ENCODE measurements at places on chromosomes 3 and 15.

GRCh38 chr3:21718161-21718765 is 32.7 kb downstream of the ZNF385D start:
- no peak for DNase-seq

DNA sequence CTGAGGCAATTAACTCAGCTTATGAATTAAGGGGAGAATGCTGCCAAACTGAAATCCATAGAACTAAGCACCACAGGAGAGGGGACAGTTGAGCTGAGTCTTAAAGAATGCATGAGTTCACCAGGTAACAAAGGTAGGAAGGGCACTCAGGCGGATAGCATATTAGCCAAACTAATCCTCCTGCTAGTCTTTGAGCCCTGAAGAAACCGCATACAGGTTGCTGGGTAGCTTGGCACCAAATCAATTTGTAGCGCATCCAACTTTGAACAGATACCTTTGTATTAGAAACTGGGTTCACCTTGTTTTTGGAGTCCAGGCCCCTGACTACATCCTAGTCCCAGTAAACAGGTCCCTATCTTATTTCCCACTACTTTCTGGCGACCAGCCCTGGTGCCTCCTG is 93.7 kb downstream of the FRMD4B start:
- no peak for DNase-seq

GRCh38 chr3:150410311-150411105 is 2.4 kb downstream of the TSC22D2 start:
- DNase-seq, result peak; percentile 49

DNA sequence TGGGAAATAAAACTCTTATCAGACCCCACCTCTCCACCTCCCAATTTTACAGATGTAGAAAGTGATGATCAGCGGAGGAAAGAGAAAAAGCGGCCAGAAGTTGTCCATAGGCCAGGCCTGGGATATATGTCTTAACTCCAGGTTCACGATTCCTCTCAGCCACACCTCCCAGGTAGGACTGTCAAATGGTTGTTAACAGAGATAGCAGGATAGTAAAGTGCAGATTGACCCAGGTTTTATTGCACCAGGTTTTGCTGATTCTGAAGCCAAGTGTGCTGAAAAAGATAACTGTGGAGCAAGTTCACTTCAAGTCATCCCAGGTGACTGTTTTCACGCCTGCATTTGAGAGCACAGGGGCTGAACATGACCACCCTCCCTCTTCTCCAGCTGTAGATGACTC is 36.1 kb downstream of the LSM3 start:
- DNase-seq, result no peak

GRCh38 chr3:196793246-196793645 is 53.6 kb downstream of the PAK2 start:
- no peak for DNase-seq

DNA sequence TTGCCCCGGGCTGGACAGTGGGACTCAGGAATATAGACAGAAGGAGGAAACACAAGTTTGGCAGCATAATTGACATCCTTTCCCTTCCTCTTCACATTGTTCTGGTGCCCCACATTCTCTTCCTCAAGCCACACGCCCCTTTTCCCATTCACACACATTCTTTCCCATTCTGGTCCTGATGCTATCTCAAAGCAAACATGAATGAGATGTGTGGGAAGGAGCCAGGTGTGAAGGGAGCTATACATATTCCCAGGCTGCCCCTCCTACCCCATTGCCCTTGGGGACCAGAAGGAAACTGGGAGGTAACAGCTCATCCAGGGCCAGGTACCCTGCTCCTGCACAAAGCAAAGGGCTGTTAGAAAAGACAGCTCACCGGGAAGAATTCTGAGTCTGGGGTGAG is 23.4 kb upstream of the CLK3 start:
- no peak for DNase-seq

GRCh38 chr15:89912674-89913396 is at the start of gene ARPIN:
Gene ARPIN (minus strand): TSS chr15:89912952. CDS start chr15:89912835, 117 bp downstream.
- peak; percentile 68 for DNase-seq

DNA sequence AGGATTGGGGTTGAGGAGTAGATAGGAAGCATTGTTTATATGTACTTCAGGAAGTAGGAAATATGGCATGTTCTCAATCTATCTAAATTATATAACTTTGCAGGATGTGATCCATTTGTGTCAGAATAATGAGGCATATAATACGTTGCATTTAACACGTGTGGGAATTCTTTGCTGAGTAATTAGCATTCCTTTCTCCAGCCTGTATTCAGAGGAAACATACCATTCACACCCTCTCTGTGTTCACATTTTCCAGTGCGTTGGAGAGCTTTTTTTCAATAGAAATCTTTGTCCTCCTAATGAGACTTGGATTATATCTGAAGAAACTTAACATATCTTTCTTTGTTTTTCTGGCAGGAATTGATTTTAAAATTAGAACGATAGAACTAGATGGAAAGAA is 33.0 kb upstream of the APH1B start:
- DNase-seq, result no peak

DNA sequence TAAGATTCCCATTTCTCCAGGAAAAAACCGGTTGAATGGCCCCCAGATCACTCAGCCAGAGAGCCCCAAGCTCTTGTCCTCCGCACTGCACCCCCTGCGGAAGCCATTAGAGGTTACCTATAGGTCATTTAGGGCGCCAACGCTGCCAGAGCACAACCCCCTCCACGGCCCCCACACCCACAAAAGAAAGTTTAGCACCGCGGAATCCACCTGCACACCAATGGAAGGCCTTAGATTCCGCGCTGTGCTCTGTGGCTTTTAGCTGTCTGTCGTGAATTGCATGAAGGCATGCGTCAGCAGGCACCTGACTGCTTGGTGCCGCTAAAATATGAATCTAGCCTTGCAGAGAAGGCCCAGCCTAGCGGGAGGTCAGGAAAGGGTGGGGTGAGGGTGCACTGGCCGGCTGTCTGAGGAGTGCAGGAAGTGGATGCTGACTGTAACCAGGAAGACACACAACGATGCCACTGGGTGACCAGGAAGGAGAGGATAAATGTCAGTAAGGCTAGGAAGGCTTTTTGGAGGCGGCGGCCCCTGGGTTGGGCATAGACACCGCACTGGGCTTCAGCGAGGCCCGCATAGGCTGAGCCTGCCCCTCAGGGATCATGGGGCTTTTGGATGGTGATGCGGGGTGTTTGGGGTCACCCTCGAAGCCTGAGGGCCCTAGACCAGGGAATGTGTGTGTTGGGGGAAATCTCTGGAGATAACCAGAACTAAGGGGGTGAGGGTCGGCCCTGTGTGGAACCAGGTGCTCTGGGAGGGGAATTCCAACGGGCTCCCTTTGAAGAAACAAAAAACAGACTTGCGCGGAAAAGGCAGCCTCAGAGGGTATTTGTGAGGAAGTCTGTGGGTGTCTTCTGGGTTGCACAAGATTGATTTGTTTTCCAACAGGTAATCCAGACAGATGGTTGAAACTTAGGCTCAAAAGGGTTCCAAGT is 976 bp upstream of the NUP210 start:
- DNase-seq, result no peak

GRCh38 chr15:48507416-48508065 is 138.0 kb downstream of the FBN1 start:
- DNase-seq, result peak; percentile 34

- DNase-seq, result no peak
Observed at GRCh38 chr15:87877114-87877810, 379.3 kb downstream of the NTRK3 start.

All from hindlimb muscle (tissue), 1 donor.